ENCODE measurements at places on chromosomes 16 and 17. TPM values are rescaled to one million over a fixed set of nuclear protein-coding genes. Genes with fewer than 3 reads are reported as not detected.
A peak's percentile ranks its signal among the peaks of the same experiment; 100 is the strongest.

UNC13D gene
- 6.2 TPM for total RNA-seq

DNA sequence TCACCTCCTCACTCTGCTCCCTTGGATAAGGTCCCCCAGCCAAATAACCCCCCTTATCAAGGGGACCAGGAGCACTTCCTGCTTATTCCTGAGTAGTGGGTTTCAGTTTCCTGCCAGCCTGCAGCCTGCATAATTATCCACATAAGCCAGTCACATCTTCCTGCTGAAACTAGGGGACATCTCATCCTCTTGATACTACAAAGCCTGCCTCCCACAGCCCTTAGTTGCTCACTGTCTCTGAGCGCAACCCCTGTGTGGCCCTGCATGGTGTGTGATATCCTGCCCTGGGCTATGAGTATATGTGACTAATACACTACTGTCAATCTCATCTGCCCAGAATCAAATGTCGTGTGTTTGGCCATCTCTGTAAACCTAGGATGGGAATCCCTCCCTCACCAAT lies 8.0 kb upstream of the XYLT2 start:
- DNase-seq: no peak

GRCh38 chr16:66639091-66639885 lies 34.8 kb downstream of the CMTM3 start:
- DNase-seq: peak; percentile 4

DNA sequence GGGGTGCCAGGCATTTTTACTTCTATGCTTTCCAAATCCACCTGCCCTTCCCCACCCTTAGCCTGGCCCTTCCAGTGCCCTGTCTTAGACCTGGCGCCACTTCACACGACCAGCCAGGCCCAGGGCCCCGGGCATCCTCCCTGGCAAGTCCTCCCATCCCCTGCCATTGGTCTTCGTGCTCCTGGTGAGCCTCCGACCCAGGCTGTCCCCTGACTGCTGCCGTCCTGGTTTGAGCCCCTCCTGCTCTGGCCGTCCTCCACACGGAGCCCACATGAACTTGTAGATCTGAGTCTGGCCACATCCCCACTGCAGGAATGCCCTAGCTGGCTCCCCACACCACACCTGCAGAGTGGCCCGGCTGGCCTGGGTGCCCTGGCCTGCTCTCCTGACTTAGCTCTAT lies 44.0 kb downstream of the PRMT7 start:
- DNase-seq: no peak

Data from heart left ventricle (tissue), 16 donors.